ENCODE measurements at places on chromosomes 12 and 14.

GRCh38 chr14:69696204-69696527 lies 70.8 kb upstream of the SRSF5 start:
- DNase-seq: no peak

DNA sequence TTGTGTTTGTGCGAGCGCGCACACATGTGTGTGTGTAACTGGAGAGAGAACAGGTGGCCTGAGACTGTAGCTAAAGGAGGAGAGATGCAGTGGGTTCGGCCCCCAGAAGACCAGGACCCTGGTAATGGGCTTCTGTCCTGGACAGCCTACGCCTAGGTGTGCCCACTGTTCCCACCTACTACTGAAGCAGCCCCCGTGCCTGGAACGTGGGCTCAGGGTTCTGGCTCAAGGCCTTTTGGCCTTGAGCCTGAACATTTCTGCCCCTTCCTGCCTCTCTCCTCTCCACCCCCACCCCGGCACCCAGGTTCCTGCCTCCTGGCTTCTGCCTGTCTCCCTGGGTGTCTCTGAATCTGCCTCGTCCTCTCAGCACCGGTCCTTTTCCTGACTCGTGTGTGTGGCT lies 1.5 kb upstream of the NXPH4 start:
- no peak for DNase-seq

DNA sequence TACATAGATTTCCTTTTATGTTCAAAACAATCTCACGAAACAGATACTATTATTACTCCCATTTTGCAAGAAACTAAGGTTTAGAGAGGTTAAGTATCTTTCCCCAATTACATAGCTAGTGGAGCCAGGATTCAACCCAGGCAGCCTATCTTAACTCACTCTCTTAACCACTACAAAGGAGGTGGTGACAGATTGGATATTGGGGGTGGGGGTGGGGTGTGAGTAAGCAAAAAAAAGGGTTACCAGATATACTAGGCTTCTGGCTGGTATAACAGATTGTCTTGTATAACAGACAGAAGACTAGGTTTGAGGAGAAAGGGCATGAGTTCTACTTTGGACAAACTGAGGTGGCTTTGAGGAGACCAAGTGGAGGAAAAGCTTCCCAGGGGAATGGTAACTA lies 2.1 kb downstream of the GMFB start:
- no peak for DNase-seq

DNA sequence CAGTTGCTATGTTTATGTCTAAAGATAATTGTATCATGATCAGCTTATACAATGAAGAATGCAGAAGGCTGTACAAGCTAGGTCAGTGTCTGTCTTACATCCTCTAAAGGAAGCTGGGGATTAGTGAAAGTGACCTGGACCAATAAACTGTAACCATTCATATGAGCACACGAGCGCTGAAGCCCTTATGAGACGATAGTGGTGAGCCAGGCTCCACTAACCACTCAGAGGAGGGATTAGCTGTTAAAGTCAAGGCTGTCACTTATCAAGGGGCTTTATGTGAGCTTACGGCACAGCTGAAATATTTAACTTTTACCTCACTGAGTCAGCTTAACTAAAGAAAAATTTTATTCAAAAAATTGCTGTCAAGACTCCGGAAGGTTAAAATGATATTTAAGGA lies 30.3 kb downstream of the NDUFA12 start:
- DNase-seq: no peak

DNA sequence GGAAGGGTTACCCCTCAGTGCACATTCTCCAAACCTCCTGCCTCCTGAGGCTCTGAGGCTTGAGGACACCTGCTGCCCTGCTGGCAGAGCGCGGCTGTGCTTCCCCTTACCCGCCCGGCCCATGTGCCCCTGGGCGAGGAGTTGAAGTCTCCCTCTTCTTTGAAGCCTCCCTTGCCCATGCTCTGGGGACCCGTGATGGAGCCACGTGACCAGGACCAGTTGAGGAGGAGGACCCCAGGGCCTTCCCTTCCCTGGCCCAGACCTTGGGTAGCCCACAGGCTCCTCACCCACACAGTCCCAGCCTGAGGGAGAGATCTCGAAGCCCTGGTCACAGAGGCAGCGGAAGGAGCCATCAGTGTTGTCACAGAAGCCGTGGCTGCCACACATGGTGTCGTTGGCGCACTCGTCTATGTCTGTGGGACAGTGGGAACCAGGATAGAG lies 12.9 kb downstream of the ISCA2 start:
- DNase-seq: no peak

- no peak for DNase-seq
Observed at GRCh38 chr12:105590571-105590970, 260.1 kb downstream of the C12orf75 start.

DNA sequence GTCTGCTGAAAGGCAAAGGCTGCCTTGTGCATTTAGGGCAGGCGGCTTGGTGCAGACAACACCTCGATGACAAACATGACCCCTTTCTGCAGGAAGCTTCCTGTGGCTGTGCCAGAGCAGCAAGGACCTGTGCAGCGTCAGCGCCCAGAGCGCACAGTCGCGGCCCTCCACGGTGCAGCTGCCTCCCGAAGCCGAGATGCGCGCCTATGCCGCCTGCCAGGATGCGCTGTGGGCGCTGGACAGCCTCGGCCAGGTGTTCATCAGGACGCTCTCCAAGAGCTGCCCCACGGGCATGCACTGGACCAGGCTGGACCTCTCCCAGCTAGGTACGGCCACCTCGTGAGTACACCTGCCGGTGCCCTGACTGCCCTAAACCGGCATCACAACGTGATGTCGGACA lies 57.3 kb downstream of the ANKRD9 start:
- no peak for DNase-seq

GRCh38 chr12:57452181-57452936 lies 2.7 kb upstream of the INHBE start:
- no peak for DNase-seq

GRCh38 chr12:108589840-108590229 lies 8.0 kb downstream of the TMEM119 start:
- no peak for DNase-seq
